GM06990 (cell line): ENCODE measurements at places on chromosomes 7 and 10.

- no peak for DNase-seq
Measured at GRCh38 chr7:19939746-19940145, 166.3 kb upstream of the TMEM196 start.

DNA sequence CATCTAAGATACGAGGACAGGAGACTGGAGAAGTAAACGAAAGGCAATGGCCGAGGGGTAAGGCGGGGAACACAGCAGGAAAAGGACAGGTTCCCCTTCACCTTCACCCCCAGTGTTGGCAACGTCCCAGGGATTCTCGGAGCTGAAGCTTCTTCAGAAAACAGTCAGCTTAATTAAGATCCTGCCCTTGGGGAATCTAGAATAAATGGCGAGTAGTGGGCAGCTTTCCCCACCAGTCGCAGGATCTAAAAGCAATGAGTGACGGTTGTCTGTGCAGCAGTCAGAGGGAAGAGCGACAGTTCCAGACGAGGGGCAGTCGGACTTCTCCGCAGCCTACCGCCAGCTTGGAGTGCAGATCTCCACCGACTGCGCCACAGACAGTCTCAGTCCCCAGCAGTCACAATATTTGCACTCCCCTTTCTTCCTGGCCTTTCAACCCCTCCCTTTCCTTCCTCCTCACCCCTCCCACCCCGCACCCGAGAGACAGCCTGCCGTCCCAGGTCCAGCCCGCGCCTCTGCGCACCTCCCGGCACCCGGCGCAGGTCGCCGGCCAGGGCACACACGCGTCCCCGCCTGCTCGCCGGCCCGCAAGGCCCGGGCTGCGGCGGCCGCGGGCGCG lies 10.9 kb upstream of the SP8 start:
- no peak for DNase-seq

- no peak for DNase-seq
Measured at GRCh38 chr10:97937054-97937453, 87.4 kb downstream of the GOLGA7B start.

DNA sequence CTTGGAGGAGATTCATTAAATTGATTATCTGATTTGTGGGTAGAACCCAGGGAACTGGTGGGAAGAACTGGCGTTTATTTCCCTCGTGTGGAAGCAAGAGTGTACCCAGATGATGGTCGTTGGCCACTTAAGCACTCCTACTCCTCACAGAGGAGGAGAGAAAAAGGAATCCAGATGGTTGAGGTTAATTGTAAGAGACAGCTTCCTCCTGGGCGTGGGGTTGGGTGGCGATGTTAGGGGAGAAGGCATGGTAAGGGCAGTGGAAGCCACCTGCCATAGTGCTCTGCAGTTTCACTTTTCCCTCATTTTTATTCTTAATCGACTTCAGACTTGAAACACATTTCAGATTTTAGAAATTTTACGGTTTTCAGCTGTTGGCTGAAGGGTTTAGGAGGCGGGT lies 104.1 kb downstream of the DOCK1 start:
- DNase-seq: no peak

DNA sequence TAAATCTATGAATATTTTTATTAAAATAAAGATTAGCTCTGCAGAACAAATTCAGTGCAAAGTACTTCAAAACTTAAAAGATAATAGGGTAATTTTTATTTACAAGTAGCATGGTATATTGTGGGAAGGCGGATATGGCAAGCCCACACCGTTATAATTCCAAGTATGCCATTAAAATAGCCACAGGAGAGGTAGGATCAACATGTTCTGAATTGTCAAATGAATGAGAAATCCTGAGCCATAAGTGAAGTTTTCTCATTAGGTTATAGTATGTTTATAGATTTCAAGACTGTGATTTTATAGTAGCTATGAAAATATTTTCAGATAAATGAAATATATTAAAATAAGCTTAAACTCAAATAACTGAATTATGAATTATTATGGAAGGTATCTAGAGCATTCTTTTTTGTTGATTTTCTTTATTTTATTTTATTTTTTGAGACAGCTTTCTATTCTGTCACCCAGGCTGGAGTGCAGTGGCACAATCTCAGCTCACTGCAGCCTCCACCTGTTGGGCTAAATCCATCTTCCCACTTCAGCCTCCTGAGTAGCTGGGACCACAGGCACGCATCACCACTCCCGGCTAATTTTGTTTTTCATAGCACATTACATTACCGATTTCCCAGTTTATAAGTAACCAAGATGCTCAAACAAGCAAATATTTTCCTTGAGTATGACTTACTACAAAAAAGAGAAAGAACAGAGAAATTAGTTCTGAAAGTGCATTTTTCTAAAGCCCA lies 956.6 kb downstream of the GATA3 start:
- DNase-seq: no peak
